ENCODE measurements at places on chromosomes 6 and 20.

- no peak for DNase-seq
Measured at GRCh38 chr20:8507231-8507630, 375.2 kb downstream of the PLCB1 start.

DNA sequence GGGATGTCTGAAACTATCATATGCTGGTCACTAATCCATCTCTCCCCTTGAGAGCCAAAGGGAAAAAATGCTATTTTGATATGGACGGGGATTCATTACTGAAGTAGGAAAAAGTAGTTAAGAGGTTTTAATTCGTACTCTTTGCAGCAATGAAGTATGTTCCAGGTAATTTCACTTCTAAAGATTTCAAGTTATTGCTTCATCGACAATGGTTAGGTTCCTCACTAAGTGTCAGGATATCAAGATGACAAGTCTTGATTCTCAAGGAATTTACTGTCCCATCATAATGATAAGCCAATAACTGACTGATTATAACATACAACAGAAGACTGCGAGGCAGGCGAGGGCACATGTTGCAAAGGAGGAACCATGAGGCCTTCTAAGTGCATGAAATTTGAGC, 57.0 kb downstream of the GMDS start:
- no peak for DNase-seq

DNA sequence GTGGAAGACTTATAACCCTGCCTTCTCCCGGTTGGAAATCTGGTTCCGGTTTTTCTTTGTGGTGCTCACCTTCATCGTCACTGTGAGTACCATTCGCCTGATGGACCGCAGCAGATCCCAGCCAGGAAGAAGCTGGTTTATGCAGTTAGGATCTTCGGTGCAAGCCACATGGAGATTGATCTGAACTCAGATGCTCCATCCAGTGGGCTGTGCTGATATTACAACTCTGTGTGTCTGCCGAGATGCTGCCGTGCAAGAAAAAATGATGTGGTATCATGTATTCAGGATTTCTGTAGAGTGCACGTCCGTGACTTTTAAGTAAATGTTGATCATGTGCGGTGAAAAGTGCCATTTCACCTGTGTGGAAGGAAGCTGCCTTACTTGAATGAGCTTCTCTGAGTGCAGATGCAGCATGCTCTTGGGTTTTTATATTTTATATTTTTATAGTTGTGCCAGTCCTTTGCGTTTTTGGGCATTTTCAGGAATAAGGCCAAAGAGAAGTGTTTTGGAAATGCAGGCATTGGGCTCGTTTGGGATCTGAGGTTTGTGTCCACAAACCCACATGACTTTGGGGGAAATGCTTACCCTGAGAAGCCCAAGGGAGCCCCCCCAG, 39.2 kb downstream of the DYNLT1 start:
- no peak for DNase-seq

GRCh38 chr20:50913690-50914375, 17.4 kb downstream of the ADNP start:
- DNase-seq = no peak

DNA sequence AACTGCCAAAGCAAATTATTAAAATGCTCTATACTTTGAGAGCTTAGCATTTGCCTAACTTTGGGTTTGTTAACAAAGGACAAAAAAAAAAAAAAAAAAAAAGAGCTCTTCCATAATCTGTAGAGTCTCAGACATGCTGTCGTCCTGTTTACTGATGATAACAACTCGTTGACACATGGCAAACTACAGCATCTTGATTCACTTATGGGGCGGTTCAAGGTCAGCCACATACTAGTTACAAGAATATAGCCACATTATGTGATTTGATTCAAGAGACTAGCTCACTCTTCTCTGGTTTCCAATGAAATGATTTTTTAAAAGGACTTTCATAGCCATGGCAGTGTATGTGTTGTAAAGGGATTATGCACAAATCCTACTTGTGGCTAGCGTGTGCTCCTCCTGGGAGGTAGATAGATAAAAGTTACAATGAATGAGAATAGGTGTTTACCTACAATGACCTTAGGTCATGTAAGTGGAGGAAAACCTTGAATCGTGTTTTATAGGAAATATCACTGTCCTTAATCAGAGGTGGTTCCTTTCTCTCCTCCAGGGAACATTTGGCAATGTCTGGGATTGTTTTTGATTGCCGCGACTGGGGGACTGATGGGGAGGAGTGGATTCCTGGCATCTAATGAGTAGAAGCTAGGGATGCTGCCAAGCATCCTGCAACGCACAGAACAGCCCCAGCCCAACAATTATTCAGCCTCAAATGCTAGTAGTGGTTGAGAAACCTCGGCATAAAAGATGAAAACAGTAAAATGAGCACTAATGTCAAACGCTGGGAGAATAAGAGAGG, 969.2 kb upstream of the SLC35B3 start:
- DNase-seq = no peak

GRCh38 chr6:138652824-138653223, 120.7 kb upstream of the CCDC28A start:
- DNase-seq = no peak

GRCh38 chr6:89797317-89797716, 22.3 kb downstream of the MDN1 start:
- no peak for DNase-seq

DNA sequence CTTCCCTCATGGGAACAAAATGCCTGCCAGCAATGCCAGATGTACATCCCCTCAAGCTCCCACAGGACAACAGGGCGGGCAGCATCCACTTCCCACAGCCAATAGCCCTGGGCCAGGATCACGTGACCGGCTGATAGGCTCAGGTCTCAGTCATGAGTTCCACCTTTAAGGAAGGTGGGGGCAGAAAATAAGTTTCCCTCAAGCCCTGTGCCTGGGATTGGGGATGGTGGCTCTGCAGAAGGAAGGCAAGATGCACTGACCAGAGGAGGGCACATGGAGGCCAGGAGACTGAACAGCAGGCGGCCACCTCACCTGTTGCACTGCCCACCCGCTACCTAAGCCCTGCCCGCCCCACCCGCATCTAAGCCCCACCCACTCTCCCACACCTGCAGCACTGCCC, 149.1 kb downstream of the BMP7 start:
- DNase-seq = no peak

- no peak for DNase-seq
Measured at GRCh38 chr6:31096656-31097055, 15.7 kb downstream of the C6orf15 start.

- DNase-seq = no peak
Measured at GRCh38 chr6:30829639-30830255, 54.6 kb upstream of the DDR1 start.

GRCh38 chr6:55511122-55511800, 67.7 kb downstream of the HMGCLL1 start:
- no peak for DNase-seq

Data from nucleus accumbens (tissue), 56 donors.